ENCODE measurements at places on chromosomes 4 and X.

GRCh38 chr4:180560896-180561295 is 1682.3 kb upstream of the TENM3 start:
- no peak for DNase-seq

GRCh38 chrX:75038925-75039324 is 113.7 kb upstream of the NEXMIF start:
- peak; percentile 69 for DNase-seq

GRCh38 chr4:3196670-3197359 is 52.1 kb upstream of the MSANTD1 start:
- no peak for DNase-seq

GRCh38 chrX:129738466-129739308 is at the start of gene XPNPEP2:
Gene XPNPEP2, plus strand, starts transcription at chrX:129738979. Its CDS starts 235 bp downstream, at chrX:129739214.
- DNase-seq = no peak

DNA sequence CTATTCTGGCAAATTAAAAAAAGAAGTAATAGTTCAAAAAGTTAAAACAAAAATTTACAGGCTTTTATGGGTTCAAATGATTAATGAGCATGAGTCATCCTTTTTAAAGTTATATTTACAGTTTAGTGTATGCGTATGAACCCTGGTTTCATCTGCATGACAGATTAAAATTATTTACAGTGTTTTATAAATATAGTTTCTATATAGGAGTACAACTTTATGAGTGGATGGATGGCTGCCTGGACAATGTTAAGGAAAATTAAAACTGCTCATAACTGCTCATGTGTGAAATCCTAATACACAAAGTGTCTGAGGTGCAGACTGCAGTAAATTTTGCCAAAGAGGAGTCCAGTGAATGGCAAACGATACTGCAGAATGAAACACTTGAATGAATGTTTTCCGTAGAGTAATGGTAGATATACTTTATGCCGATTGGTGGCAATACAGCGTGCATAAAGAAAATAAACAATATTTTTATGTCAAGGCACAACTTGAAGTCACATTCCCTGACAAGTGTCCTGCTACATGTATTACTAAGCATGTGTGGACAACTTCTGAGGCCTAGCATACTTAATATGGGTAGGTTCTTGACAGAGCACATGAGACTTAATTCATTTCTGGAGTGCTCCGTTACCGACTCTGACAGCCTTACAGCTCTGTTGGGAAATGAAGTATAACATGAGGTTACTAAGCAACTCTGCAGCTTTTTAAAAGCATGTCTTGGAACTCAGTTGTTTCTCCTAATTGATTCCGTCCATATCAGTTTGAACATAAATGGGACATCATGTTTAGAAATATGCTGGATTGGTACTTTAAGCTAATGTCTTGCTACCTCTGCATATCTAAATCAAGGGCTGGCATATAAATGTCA is 985.6 kb upstream of the PCDH7 start:
- no peak for DNase-seq

GRCh38 chr4:74635490-74636123 is 158.7 kb downstream of the BTC start:
- DNase-seq = no peak

DNA sequence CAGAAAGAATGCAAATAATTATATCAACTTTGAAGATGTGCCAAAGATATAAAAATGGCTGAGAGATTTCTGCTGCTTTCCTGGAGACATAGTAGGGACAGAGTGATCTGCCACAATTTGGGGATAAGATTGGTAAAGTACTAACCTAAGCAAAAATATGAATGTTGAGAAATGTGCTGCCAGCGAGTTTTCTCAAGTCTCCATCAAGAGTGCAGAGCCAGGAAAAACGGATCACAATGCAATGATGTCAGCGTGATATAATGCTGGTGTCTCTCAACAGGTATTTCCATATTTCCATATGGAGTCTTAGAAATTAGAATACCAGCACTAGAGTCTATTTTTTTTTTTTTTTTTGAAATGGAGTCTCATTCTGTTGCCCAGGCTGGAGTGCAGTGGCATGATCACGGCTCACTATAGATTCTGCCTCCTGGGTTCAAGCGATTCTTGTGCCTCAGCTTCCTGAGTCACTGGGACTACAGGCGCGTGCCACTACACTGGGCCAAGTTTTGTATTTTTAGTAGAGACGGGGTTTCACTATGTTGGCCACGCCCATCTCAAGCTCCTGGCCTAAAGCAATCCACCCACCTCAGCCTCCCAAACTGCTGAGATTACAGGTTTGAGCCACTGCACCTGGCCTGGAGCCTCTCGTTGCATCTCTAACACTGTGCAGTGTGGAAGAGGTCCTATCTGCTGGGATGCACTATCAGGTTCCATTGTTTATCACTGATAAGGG is 893.5 kb downstream of the TRIML1 start:
- DNase-seq = no peak

GRCh38 chr4:61727286-61727685 is 527.2 kb downstream of the ADGRL3 start:
- no peak for DNase-seq

DNA sequence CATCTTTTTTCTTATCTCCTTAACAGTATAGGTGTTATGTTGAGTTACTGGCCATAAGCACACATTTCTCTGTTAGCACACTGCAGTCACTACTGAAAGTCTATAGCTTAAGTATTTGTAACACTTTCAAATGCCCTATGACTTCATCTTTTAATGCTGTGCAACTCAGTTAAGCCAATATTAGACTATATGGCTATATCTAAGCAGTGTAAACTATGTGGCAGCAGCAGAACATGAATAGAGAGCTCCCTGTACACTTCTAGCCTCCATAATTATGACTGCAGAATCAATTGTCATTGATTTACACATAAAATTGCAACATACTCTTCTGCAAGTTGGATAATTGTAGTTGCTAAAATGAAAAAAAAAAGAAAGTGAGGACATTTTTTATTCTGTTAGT is 250.3 kb downstream of the EPHA5 start:
- no peak for DNase-seq

GRCh38 chr4:111806331-111806730 is 338.9 kb upstream of the FAM241A start:
- DNase-seq = no peak

DNA sequence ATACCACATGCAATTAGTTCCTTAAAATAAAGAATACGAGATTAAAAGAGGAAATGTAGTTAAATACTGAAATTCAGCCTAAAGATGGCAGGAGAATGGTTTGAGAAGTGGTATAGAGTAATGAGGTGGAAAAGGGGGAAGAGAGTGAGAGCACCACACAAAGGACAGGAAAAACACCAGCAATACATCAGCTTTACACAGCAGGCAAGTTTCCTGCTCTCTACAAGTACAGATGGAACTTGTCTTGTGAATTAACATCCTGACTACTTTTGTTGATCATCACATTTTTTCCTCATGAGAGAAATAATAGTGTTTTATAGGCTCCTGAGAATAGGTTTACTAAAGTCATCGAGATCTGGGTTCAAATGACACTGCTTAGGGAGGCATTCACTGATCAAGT is 2.9 kb upstream of the UNC5C start:
- DNase-seq = no peak

- peak; percentile 83 for DNase-seq
These were observed 96.5 kb upstream of the MAOA start for GRCh38 chrX:43559644-43560043.

DNA sequence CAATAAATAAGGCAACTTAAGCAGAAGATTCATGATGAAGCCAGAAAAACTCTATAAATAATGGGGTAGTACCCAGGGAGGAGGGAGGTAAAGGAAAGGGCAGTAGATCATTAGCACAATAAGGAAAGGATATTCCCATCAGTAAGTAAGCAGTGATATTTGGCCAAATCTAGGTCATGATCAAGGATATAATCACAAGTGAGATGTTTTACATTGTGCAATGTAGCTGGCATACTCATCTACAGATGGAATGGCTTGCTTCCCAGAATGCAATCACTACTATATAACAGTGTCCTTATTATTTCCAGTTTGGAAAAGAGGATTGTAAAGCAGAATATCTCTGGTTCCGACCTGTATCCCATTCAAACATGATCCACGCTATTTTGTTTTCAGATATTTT is 483.4 kb downstream of the RPA4 start:
- no peak for DNase-seq

DNA sequence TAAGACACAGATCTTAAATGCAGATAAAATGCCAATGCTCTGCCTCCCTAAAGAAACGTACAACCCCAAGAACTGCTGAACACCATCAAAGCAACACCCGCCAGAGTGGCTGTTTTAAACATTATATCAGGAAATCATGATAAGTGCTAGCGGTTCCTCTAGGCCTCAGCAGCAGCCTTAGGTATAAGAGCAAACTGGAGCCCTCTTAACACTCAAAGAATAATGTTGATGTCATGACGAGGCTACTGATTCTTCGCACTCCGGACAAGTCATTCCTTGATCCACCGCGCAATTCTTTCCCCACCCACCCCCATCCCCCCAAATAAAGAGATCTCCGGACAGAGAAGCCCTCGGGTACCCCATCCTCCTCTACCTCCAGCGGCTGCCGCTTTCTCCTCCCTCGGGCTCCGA is 507 bp downstream of the LIN54 start:
- peak; percentile 38 for DNase-seq

DNA sequence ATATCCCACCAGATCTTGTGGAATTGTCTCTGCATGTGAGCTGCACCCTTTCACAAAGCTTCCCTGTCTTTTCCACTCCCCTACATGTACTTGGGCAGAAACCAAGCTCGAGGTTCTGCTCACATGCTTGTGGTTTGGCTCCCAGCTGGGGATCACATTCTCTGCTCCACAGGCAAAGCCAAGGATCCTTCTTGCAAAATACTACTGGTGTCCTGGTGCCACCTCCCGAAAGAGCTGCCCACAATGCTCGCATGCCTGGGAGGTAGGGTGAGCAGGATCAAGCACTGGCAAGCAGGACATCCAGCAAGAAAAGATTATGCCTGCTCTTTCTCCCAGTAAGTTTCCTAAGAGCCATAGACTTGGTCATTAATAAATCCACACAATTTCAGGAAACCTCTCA is 45.1 kb upstream of the PPARGC1A start:
- no peak for DNase-seq

DNA sequence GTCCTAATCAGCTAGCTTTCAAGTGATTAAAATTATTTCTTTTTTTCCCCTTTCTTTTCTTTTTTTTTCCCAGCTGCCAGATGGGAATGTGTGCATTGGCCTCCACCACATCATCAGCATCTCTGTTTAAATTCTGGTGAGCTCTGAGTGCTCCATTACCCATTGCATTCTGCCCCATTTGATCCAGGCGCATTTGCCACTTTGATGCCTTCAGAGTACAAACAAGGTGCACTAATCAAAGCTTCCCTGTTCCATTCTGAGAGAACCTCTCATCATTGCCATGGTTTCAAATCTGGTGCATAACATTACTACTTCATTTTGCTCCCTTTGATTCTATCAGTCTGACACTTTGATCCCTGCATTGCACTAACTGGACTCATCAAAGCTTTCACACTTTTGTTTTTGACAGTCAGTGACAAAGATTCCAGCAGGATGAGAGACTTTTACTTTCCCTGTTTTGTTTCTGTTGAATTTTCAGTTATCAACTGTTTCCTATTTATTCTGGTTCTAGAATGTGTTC is 238.8 kb upstream of the PCDH10 start:
- DNase-seq = no peak

GRCh38 chr4:182600093-182600492 is 317.1 kb downstream of the DCTD start:
- no peak for DNase-seq

DNA sequence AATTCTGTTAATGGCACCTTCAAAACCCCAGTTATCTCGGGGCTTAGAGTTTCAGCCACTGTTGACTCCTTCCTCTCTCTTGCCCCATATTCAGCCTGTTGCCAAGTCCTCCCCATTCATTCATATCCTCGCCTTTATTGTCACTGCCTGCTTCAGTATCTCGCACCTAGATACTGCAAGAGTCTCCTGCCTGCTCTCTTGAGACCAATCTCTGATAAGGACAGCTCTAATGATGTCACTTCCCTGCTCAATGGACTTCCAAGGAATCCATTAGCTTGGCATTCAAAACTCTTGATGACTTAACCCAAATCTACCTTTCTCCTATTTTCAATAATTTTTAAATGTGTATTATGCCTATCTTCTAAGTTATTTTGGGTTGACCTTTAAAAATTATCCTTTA is 1.1 kb upstream of the UBE2A start:
- no peak for DNase-seq

- DNase-seq = no peak
These were observed 464.1 kb downstream of the IDS start for GRCh38 chrX:149040873-149041535.

DNA sequence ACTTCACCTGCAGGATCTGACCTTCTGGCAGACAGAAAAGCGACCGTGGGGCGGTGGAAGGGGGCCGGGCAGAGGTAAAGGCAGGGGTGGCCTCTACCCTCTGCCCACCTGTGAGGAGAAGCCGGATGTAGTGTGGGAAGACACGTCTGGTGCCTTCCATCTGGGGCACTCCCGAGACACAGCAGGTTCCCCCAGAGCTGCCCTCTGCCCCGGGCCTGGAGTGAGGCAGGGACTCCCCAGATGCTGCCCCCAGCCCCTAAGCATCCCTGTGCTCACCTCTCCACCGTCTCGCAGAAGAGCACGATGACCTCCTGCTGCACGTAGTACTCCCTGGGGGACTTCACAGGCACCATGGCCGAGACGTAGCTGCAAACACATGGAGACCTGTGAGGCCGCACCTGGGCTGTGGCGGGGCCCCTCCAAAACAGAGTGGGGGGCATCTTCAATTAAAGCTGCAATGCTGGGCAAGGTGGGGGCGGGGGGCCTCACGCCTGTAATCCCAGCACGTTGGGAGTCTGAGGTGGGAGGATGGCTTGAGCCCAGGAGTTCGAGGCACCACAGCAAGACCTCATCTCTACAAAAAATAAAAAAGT is 75.3 kb upstream of the MXD4 start:
- no peak for DNase-seq

GRCh38 chrX:16848541-16848940 is 21.6 kb downstream of the RBBP7 start:
- DNase-seq = no peak
